ENCODE measurements at places on chromosomes 1 and 21. TPM values are rescaled to one million over a fixed set of nuclear protein-coding genes. Genes with fewer than 3 reads are reported as not detected.

DNA sequence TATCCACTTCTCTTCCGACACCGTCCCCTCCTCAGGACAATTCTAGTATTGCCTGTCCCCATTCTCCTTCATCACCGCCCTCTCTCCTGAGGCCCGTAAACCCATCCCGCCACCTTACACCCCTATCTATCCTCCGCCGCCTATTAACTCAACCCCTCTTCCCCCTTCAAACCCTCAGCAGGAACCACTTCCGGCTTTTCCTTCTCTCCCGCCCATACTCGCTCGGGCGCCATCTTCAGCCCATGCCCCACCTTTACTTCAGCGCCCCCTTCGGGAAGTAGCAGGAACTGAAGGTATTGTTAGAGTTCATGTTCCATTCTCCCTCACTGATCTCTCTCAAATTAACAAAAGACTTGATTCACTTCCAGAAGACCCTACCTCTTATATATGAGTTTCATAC is 31.6 kb downstream of the VN1R5 start:
- DNase-seq, result no peak

- DNase-seq, result no peak
These were observed 72.6 kb upstream of the IPO9 start for GRCh38 chr1:201756406-201756805.

DNA sequence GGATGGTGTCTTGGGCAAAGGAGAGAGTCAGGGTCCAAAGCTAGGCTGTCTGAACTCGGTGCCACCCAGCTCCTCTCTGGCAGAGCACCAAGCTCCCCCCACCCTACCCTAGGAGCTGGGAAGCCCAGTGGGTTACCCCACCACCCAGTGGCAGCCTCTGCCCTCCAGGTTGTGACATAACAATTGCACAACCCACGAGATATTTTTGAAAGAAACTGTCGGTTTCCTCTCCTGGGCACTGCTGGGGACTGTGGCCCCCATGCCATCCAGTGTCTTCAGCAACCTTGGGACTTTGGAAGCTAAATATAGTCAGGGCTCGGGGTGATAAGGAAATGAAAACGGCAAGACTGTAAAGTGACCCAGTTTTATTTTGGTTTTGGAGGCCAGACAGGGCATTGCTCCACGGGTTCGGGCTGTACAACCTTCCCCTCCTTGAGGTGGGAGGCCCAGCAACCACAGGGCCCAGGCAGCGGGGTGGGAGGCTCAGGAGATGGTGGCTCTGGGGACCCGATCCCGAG is 1.4 kb downstream of the CITED4 start:
- no peak for DNase-seq

DNA sequence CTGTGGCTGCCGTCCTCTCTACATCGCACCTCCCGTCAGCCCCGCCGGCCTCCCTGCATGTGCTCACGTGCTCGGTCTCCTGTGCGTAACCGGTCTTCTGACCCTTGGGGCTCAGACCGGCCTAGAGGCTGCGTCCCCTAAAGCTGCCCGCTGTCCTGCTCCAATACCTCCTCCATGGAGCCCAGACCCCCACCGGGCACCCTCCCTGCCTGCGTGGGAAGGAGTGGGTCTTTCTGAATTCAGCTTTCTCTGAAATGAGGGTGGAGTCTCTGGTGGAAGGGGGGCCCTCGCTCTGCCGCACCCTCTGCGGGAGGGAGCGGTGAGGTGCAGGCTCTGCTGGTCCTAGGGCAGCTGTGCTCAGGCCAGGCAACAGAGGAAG is 18.7 kb upstream of the POFUT2 start:
- DNase-seq, result no peak

GRCh38 chr1:149993181-149993580 is 17.3 kb downstream of the OTUD7B start:
- DNase-seq, result no peak

DNA sequence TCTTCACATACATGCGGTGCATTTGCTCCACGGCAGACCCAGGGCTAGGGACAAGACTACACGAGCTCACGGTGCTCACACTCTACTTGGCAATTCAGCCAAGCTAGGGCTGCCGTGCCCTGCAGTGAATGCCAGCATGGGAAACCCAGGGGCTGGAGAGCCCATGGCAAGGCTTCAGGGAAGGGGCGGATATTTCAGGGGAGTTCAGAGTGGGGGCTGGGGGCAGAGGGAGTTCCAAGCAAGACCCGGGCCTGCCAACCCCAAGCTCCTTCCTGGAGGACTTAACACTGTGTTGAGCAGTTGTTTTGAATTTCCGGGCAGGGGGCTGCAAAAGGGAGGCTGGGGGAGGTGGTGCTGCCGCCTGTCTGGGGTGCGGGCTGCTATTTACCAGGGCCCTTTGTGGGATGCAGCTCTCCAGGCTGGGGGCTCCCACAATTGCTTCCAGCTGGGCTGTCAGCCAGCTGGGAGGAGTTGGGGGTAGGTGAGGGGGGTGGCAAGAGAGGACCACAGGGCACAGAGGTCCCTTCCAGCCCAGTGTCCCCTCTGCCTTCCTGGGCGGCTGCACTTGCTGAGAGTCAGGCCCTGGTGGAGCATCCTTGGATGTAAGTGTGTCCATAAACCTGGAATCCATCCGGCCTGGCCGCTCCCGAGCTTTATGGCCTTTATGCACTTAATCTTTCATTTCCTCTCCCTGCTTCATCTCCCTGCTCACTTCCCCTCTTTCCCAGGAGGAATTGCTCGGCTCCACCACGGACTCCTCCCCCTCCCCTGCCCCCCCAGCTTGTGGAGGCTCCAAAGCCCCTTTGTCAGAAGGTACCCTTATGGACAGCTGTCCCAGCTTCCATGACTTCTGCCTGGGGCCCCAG is 55.8 kb upstream of the SSBP3 start:
- no peak for DNase-seq

GRCh38 chr1:3155056-3155925 is 86.3 kb downstream of the PRDM16 start:
- no peak for DNase-seq

DNA sequence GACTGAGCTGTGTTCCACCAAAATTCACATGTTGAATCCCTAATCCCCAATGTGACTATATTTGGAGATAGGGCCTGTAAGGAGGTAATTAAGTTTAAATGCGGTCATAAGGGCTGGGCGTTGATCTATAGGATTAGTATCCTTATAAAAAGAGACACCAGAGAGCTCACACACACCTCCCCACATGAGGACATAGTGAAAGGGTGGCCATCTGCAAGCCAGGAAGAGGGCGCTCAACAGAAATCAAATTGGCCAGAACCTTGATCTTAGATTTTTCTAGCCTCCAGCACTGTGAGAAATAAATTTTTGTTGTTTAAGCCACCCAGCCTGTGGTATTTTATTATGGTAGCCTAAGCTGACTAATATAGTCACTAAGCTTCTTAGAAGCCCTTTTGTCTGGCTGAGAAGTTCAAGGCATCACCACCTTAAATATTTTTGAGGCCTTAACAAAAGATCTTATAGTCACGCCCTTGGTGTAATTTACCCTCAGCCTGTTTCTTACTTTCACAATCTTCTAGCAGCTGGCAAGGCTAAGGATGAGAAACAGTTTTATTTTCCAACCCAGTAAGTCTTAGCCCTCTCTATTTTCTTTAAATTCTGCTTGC is 28.8 kb downstream of the GORAB start:
- DNase-seq, result no peak

- DNase-seq, result no peak
These were observed 70.7 kb downstream of the C1orf21 start for GRCh38 chr1:184457500-184457899.

- no peak for DNase-seq
These were observed 25.0 kb downstream of the SDC3 start for GRCh38 chr1:30883389-30884172.

GRCh38 chr1:46577671-46578070 is 26.2 kb upstream of the KNCN start:
- no peak for DNase-seq

GRCh38 chr1:187249196-187249595 is 420.4 kb downstream of the PLA2G4A start:
- no peak for DNase-seq

- no peak for DNase-seq
These were observed 155.0 kb downstream of the TPR start for GRCh38 chr1:186220067-186220466.

GRCh38 chr1:41242342-41243078 is 404 bp upstream of the SCMH1 start:
- peak; percentile 6 for DNase-seq

DNA sequence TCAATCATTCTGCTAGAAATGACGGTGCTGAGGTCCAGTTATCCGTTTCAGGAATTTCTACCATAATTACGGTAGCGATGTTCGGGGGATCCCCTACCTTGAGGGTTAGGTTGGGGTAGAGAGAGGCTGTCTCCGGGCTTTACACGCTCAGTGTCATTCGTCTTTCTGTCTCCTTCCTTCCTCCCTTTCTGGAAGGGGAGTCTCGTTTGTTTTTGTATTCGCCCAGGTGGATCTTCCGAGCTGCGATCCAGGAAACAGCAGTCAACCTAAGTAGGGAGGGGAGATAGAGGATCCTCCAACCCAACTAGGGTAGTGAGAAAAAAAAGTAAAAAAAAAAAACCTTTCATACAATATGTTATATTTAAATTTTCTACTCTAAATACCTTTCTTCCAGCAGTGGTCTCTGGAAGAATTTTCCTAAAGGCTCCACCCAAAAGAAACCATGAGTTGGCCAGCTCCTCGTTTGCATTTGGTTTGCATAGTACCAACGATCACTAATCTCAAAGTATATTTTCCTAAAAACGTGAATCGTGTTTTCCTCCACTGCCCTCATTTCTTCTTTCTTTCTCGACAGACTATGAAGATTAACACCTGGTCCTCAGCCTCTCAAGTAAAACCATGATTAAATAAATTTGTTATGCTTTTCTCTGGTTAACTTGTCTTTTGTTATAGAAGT is 611 bp upstream of the PIK3C2B start:
- no peak for DNase-seq

- peak; percentile 54 for DNase-seq
These were observed 651 bp downstream of the ZBTB8A start for GRCh38 chr1:32539584-32540571.

- DNase-seq, result peak; percentile 39
These were observed 138.6 kb upstream of the JUN start for GRCh38 chr1:58922302-58923089.

GRCh38 chr21:46190491-46191131 is 6.4 kb upstream of the SPATC1L start:
- no peak for DNase-seq

- no peak for DNase-seq
These were observed 21.9 kb upstream of the EPS8L3 start for GRCh38 chr1:109785446-109786111.

GRCh38 chr1:10773851-10774614 is 22.4 kb downstream of the CASZ1 start:
- no peak for DNase-seq

DNA sequence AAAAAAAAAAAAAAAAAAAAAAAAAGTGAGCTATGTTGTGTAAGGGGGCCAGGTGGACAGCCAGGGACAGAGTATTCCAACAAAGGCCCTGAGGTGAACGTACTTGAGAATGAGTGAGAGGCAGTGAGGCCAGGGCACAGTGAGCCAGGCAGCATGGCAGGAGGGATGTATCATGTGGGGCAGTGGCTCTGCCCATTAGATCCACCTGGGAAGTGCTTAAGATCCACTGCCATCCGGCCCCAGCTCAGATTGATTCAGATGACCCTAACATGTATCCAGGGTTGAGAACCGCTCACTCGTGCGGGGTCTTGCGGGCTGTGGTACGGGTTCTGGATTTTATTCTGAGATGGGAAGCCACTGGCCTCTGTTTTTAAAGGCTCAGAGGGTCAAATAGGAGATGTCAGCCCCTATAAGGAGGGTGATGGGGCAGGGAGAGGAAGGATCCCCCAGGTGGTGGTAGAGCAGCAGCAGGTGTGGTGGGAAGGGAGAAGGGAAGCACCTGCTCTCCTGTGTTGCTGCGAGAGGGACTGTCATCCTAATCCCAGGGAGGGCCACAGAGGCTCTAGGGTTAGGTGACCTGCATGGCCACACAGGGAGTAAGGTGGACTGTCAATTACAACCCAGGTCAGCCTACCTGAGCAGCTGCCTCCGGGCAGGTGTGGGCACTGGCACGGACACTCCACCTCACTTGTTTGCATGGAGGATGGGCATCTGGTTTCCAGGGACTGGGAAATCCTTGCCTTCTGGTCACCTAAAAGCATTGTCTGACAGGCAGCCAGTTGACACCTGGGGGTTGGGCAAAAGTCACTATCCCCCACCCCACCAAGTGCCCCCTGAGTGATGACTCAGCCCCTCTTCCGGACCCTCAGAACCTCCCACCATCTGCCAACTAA is 31.6 kb downstream of the CDK18 start:
- no peak for DNase-seq

GRCh38 chr1:209742409-209743144 is 13.3 kb upstream of the TRAF3IP3 start:
- peak; percentile 38 for DNase-seq

GRCh38 chr1:88175631-88176226 is 508.3 kb upstream of the PKN2 start:
- no peak for DNase-seq

DNA sequence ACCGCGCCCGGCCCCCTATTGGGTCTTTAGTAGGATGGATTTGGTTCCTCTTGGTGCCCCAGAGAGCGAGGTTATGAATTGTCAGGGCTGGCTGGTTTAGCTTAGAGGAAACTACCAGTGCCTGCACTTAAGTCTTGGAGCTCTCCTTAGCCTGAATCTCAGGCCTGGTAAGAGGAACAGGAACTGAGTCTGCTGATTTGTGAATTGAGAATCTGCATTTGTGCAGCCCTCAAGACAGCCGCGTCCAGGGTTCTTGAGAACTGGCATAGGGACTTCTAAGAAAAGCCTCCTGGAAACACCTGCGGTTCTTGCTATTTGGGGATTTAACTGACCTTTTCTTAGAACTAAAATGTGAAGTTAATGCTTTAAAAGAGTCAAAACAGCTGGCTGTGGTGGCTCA is 1.7 kb downstream of the NECAP2 start:
- no peak for DNase-seq

DNA sequence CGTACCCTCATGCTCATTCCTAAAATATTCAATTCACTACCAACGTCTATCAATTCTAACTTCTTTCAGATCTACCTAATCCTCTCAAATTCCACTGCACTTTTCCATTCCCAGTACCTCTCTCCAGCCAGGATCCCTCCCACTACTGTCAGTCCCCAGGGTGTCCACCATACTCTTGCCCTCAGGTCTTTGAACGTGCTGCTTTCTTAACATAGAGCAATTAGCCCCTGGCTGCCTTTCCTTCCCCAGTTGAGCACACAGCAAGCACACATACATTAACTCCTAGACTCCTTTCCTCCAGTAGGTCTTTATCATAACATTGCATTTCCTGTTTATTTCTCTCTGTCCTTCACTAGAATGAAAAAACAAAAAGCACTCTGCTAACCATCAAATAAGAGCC is 126.7 kb downstream of the NTNG1 start:
- no peak for DNase-seq

- DNase-seq, result no peak
These were observed 50.3 kb downstream of the HIVEP3 start for GRCh38 chr1:41868241-41868998.

VTCN1 gene
- total RNA-seq, result not detected

SDF4 gene
- 93.5 TPM for total RNA-seq

FMO1 gene
- not detected for total RNA-seq

STIL gene
- 2.6 TPM for total RNA-seq

LEPR gene
- total RNA-seq, result 24.8 TPM

HNRNPU gene
- 217 TPM for total RNA-seq

LIPI gene
- total RNA-seq, result not detected

RNF186 gene
- total RNA-seq, result not detected

BEND5 gene
- total RNA-seq, result 1.4 TPM
